ENCODE measurements at places on chromosomes 2 and 18.

- DNase-seq = no peak
Observed at GRCh38 chr2:22656426-22656825, 728.6 kb upstream of the KLHL29 start.

DNA sequence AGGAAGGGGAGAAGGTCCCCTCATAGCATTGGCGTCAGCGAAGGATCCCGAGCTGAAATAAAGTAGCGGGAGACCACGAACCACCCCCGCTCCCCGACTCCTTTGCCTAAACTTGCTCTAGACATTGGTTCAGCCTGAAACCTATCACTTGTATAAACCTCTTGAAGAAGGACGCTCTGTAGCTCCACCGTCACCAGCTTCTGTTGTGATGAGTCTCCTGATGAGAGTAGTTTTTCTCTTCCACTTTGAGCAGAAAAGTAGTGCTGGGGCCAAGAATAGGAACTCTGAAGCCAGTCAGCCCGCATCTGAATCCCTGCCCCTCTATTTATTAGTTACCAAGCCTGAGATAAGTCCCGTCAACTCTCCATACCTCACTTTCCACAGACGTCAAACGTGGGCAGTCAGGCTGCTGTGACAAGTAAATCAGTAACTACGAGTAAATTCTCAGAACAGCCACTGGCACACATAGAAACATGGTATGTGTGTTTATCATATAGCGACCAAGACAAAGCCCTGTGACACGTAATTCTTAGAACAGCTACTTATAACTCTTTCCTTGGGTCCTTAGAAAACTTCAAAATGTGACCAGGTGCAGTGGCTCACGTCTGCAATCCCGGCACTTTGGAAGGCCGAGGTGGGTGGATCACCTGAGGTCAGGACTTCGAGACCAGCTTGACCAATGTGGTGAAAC, 61.7 kb downstream of the CD226 start:
- peak; percentile 34 for DNase-seq

DNA sequence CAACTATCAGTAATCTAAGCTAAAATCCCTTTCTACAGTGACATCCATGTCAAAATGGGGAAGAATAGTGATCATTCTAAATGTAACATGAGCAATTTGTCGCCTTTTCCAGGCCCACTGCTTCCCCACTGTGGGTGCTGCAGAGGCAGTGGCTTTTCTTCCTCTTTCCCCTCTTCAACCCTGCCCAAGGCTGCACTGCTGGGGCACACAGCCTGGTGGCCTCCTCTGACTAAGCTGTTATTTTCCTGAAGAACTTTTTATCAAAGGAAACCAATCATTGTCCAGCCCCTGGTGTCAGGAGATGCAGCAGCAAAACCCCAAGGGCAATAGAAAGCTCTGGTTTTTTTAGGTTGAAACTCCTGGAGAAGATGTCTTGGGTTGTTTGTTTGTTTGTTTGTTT, 117.6 kb upstream of the KLF7 start:
- peak; percentile 9 for DNase-seq

DNA sequence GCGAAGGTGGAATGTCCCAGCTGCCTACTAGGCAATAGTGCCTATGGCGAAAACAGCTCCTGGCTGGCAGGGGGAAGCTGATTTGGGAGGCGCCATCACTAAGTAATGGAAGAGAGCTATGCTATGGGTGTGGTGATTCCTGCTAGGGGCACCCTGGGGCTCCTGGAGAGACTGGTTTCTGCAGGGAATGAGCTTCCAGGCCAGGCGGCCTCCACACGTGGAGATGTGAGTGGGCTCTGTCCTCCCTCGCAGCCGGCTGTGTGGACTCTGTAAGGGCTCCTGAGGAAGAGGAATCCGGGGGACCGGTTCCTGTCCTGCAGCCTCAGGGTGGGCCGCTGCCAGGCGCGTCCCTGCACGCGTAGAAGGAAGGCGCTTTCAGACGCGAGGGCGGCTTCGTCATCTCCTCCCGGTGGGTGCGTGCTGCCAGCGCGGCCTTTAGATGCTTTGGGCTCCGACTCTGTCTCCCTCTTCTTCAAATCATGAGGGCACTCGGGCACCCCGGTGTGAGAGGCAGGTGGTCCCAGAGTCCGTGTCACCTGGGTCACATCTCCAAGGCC, 55.5 kb upstream of the ANKRD62 start:
- DNase-seq = no peak

DNA sequence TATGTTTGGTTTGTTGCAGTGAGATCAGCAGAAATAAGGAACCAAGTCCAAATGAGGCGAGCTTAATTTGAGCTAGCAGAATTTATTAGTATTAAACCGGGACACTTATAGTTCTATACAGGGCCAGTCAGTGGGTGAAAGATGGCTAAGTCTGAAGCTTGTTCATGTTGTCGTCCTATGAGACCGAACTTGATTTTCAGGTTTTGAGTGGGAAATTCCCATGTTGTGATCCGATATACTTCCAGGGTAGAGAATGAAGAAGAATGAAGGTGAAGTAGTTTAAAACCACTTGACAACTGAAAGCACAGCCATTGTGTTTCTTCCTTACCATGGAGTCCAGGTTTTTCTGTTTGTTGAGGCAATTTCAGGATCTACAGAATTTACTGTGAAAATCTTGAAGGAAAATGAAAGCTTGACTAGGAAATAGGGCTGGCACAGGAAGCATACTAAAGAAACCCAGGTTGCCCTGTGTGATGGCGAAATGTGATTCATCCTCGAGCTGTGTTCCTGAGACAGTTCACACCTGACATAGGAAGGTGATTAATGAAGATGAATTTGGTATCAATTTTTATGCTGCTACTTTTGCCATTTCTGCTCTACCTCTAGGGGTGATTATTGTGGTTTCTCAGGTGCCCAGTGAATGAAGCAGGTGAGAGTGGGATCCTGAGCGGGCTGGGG, 37.6 kb upstream of the MGAT5 start:
- no peak for DNase-seq

- no peak for DNase-seq
Observed at GRCh38 chr2:71451705-71452104, 1.7 kb upstream of the DYSF start.

GRCh38 chr2:117982376-117983033, 31.4 kb downstream of the CCDC93 start:
- DNase-seq = no peak

GRCh38 chr18:55121397-55122170, 162.3 kb upstream of the CCDC68 start:
- DNase-seq = no peak

DNA sequence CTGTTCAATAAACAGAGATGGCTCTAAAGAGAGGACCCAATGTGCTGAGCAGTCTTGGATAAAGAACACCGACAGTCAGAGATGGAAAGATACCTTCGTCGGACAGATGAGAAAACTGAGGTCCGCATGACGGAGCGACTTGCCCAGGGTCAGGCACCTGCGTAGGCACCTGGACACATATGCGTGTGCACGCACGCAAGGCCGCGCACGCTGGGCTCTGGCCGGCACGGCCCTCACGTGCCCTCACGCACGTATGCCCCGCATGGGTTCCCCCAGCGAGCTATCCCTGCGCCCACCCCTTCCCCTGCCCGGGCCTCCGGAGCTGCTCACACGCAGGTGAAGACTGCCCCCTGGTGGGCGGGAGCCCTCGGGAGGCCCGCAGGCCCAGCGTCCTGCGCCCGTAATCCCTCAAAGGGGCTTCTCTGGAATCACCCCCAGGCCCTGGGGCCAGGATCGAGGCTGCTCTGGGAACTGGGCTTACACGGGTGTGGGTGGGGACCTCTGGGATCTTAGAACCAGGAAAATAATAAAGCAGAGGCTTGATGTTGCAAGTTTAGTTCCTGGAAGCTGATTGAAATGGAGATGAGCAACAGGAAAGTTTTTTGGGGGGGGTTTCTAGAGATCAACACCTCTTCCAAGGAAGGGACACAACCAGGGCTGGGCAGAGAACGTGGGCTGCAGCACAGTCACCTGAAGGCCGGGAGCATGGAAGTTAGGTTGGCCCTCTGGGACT, 246.3 kb downstream of the TNS1 start:
- peak; percentile 56 for DNase-seq

GRCh38 chr2:183078163-183078463, 434 bp upstream of the DUSP19 start:
- DNase-seq = no peak

DNA sequence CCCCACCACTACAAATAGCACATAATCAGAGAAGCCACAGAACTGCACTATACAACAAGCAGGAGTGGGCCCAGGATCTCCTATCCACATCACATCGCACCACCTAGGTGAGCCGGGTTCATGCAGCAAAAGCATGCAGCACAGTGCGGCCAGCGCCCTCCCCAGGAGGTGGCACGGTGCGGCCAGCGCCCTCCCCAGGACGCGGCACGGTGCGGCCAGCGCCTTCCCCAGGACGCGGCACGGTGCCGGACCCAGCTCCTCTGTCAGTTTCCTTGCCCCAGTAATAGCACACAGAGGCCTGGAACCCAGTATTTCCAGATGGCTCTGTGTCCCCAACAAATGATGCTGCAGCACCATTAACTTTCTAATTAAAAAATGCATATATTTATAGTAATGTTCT, 114.1 kb downstream of the EIPR1 start:
- no peak for DNase-seq

GRCh38 chr18:37434161-37434860, 131.3 kb downstream of the CELF4 start:
- DNase-seq = no peak

DNA sequence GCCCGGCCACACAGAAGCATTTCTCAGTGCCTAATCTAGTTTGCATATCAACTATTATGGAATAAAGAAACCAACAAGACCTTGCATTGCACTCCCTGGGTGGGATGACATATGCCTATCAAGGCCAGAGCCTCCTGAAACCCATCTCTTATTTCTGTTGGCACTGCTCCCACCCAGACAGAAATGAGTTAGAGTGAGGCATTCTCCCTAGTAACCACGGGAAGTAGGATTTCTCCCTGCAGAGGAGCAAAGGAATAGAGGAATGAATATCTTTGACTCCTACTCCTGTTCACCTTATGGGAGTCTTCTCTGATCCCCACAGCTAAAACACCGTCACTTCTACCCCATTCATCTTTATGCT, 24.2 kb upstream of the SCYGR1 start:
- no peak for DNase-seq

GRCh38 chr2:143802242-143802641, 673.0 kb downstream of the ARHGAP15 start:
- no peak for DNase-seq
